ENCODE measurements at places on chromosomes 4 and X.

DNA sequence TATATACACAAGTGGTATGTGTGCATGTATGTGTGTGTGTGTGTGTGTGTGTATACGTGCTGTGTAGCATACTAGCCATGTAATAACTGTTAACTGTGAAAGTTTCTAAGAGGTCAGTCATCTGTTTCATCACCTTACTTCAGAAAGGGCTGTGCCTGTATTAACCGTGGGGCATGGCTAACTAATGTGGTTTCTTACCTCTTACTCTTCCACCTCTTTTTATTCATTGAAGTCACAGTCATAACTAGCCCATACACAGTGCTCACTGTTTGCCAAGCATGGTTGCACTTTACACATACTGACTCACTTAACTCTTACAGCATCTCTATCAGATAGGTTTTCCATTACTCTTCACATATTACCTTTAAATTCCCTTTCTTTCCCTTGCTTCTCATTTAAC lies 23.7 kb upstream of the LRAT start:
- DNase-seq, result no peak

GRCh38 chrX:30957753-30958152 lies 68.7 kb upstream of the TAB3 start:
- no peak for DNase-seq

DNA sequence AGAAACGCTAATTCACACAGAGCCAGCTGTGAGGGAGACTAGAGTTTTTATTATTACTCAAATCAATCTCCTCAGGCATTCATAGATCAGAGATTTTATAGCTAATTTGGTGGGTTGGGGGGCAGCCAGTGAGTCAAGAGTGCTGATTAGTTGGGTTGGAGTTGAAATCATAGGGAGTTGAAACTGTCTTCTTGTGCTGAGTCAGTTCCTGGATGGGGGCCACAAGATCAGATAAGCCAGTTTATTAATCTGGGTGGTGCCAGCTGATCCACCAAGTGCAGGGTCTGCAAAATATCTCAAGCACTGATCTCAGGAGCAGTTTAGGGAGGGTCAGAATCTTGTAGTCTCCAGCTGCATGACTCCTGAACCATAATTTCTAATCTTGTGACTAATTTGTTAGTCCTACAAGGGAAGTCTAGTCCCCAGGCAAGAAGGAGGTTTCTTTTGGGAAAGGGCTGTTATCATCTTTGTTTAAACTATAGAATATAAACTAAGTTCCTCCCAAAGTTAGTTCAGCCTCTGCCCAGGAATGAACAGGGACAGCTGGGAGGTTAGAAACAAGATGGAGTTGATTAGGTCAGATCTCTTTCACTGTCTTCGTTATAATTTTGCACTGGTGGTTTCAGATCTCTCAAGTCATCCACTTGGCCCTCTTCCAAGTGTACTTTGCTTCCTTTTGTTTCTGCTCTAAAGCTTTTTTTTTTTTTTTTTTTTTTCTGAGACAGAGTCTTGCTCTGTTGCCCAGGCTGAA lies 5.4 kb upstream of the NAA11 start:
- no peak for DNase-seq

GRCh38 chr4:15250021-15250441 lies 177.8 kb upstream of the C1QTNF7 start:
- no peak for DNase-seq

DNA sequence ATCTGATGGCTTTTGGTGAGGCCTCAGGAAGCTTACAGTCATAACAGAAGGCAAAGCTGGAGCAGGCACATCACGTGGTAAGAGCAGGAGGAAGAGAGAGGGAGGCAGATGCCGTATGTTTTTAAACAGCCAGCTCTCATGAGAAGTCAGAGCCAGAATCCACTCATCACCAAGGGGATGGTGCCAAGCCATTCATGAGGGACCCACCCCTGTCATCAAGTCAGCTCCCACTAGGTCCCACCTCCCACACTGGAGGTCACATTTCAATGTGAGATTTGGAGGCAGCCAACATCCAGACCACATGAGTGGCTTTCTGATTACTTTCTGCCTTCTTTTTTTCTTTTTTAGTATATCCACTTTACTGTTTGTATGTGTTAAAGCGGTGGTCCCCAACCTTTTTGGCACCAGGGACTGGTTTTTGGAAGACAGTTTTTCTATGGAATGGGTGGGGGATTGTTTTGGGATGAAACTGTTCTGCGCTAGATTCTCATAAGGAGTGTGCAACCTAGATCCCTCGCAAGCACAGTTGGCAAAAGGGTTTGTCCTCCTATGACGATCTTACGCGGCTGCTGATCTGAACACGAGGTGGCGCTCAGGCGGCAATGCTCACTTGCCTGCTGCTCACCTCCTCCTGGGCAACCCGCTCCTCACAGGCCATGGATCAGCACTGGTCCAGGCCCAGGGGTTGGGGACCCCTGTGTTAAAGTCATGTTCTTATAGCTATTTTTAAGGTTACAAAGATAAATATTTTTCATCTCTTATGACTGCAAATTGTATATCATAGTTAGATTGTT lies 61.7 kb downstream of the SLIT2 start:
- no peak for DNase-seq

DNA sequence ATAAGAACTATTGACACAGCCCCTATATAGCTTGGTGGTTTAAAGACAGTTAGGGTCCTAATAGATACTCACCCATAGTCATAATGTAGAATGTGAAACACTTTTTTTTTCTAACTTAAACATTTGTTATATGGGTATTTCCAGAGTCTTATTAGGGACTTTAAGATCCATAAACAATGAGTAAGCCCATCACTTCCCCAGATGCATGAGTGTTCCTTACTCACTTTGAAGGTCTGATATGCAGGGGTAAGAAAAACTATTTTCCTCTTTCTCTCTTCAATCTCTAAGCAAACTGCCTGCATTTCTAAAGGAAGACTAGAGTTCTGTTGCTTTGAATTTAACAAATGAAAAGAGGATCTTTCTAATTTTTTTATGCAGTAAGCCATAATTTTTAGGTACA lies 443.6 kb upstream of the PITX2 start:
- DNase-seq, result no peak

GRCh38 chrX:132092439-132093065 lies 35.3 kb downstream of the FRMD7 start:
- DNase-seq, result peak; percentile 8

GRCh38 chrX:19811807-19812604 lies 75.4 kb downstream of the SH3KBP1 start:
- DNase-seq, result no peak

DNA sequence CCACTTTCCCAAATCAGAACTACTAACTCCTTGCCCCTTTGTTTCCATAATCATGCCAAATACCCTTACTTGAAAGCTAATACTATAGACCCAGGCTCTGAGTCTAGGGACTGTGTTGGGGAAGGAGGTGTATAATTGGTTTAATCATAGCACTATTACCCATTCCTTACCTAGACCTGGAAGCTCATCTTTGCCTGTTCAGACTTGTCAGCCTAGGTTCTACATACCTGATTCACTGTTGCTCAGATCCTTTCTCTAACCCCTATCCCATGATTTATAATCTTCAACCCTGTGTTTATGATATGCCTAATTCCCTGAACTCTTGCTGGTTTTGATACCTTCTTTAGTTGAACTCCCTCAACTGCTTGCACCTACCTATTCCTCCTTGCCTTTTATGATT lies 123.1 kb upstream of the GRIA3 start:
- DNase-seq, result no peak

GRCh38 chrX:40531056-40531826 lies 49.5 kb upstream of the ATP6AP2 start:
- DNase-seq, result no peak

GRCh38 chrX:38365954-38366353 lies 13.6 kb downstream of the OTC start:
- DNase-seq, result no peak

DNA sequence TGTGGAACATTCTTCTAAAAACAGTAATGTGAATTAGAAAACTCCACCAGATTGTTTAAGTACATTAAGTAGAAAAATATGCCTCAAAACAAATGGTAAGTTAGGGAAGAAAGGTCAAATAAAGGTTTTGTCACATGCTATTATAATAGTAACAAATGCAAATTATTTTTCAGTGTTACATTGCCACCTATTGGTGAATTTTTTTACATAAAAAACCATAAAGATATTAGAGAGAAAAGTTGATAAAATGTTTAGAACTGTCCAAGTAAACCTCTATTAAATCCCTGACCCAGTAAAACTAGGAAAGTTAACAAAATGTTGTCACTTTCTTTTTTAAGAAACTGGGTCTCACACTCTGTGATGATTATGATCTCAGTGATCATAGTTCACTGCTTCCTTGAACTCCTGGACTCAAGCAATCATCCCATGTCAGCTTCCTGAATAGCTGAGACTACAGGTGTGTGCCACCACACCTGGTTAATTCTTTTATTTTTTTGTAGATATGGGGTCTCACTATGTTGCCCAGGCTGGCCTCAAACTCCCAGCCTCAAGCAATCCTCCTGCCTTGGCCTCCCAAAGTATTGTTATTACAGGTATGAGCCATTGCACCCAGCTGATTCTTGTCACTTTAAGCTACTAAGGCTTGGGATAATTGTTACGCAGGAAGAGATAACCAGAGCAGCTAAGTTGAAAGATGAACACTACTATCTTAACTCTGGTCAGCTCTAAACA lies 157.6 kb downstream of the ATRX start:
- DNase-seq, result peak; percentile 2

GRCh38 chr4:146235654-146236177 lies 21.4 kb downstream of the REELD1 start:
- no peak for DNase-seq

DNA sequence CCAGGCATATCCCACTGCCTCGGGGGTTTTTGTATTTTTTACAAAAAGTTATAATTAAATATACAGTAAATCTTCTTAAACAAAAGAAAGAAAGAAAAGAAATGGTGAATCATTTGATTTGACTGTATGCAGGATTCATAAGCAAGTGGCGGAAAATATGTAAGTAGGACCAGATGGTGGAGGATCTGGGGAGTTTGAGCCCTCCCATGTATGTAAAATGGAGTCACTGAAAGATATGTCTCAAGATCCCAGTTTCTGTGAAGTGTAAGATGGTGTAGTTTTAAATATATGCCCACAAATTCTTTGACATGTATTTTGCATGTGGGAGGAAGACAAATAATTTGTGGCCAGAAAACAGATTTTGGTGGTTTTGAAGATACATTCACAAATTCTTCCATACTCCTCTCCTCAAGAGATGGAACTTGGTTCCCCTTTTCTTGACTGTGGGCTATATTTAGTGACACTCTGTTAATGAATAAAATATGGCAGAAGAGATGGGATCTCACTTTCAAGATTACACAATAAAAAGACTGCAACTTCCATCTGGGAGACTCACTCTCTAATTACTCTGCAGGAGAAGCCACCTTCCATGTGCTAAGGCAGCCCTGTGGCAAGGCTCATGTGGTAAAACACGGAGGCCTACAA lies 133.6 kb upstream of the S100G start:
- DNase-seq, result no peak

GRCh38 chr4:1767061-1767769 lies 25.9 kb upstream of the FGFR3 start:
- no peak for DNase-seq

DNA sequence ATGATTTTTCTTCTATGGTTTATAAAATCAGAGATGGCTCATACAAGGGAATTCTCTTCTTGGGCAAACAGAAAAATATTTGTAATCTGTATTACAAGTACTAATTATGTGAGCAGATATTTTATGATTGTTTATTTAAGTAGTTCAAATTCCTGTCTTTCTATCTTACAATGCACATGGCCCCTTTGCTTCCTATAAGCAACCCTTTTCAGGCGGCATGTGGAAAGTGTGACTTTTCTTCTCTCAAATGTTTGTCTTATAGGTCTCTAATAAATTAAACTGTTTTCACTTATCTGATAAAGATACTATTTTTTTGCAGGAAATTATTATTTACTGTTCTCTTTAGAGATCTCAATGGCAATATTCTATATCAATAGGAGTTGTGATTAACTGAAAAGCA lies 259.3 kb upstream of the MAGEB18 start:
- no peak for DNase-seq

DNA sequence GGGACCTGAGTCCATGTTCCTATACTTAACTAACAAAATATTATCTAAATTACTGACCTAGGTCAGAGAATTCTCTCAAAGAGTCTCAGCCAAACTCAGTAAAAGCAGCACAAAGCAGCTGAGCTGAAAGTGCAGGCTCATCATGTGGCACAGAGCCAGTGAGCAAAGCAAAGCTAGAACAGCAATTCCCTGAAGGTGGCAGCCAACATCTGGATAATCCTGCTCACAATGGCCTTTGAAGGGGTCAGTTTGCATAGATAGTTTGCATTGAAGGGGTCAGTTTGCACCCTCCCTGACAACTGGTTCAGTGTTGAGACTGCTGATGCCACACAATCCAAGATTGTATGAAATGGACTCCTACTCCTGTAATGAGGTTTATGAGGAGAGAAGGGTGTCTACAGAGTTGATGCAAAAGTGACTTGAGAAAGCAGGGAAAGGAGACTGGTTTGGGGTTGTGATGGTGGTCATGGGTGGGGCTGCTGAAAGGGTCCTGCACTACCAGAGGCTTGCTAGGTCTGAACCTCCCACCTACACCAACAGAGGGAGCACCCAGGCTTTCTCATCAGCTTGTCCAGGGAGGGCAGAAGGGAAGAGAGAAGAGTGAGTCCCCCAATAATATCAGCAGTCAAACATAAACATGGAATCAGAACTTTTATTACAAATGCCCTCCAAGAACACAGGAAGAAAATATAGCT lies 39.7 kb downstream of the TRIM61 start:
- no peak for DNase-seq

- peak; percentile 69 for DNase-seq
Measured at GRCh38 chrX:49053223-49054072, 5.4 kb upstream of the CCDC120 start.

DNA sequence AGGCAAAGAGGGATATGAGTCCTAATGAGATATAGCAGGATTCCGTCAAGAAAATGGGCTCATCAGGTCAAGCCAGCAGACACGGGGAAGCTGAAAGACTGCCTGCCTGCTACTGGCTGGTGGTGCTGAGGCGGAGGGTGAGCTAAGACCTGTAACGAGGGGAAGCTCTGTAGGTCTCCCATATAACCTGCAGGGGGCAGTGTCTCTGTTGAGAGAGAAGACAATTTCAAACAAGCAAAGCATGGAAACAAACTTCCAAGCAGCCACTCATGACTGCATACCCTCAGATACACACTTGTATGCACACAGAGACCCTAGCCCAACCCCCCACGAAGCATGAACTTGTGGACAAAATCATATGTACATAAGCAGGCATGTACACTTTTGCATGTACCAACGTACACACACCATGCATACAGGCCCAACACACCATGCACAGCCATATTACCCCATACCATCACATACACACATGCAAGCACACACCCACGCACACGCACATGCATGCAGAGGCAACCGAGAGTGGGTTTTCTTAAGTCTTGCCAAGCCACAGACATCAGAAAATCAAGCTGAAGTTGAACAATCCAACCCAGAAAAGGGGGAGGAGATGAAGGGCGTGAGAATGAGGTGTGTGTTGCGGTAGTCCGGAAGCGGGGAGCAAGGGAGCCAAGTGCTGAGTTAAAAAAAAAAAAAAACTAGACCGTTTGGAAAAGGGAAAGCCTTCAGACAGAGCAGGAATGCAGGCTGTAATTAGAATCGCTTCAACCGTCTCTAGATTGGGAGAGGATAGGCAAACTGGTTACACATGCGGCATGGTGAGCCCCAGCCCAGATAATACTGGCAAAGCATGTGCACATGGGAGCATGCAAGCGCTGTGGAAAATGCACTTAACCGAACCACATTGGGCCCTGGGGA lies 71.0 kb downstream of the PJA1 start:
- DNase-seq, result no peak
